ENCODE measurements at places on chromosomes 1 and 21.

DNA sequence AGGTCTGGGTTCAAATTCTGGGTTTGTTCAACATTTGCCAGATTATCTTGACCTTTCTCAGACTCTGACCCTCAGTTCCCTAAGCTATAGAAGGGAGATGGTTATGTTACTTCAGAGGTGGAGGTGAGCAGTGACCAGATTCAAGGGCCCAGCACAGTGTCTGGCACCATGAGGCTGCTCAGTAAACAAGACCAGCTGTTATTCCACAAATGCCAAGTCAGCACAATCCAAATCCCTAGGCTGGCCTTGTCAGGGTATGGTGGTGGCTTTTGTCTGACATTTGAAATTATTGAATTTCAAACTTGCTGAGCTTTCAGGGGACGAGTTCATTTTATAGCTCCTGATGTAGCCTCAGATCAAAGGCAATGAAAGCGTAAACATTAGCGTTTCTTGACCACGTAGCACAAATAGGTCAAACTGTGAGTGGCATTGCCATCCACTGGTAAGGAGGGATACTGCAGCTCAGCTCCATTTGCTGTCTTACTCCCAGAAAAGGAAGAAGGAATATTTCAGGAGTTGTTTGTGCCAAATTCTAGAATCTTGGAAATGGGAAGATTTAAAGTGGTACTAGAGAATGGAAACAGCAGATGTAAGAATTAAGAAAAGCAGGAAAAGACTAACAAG is 94.3 kb upstream of the EDN2 start:
- DNase-seq = no peak

GRCh38 chr1:923131-923990 is at the start of gene SAMD11:
TSS of gene SAMD11 (plus strand) at chr1:923923. CDS start at chr1:924432, 509 bp downstream.
- peak; percentile 33 for DNase-seq

DNA sequence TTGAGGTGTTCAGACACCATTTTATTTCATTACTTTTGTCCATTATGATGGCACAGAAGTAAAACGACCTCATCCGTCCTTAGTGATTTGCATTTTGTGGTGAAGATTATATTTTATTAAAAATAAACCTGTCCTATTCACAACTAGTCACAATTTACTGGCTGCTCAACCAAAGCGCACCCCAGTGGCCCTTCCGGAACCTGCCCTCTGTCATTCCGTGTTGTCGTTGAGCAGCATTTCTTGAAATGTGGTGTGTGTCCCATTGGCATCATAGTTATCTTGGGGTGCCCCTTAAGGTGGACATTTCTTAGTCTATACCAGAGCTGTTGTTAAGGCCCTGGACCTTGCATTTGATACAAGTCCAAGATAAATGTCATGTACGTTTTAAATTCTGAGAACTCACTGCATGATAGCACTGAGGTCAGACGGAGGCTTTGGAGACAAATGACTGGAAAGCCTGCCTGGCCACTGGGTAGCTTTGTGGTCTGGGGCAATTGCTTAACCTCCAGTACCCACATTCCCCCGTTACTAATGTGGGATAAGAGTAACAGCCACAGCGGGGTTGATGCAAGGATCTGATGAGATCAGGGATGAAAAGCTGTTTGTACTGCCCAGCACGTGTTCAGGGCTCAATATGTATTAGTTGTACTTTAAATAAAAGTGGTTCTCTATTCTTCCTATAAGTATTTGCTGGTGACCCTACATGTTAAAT is 36.2 kb downstream of the BACH1 start:
- DNase-seq = no peak

- DNase-seq = peak; percentile 32
Observed at GRCh38 chr1:36306210-36306901, at the start of gene SH3D21. TSS of gene SH3D21 (plus strand) at chr1:36306368. CDS start at chr1:36306421, 53 bp downstream.

- no peak for DNase-seq
Observed at GRCh38 chr1:86377341-86377740, 18.8 kb downstream of the ODF2L start.

DNA sequence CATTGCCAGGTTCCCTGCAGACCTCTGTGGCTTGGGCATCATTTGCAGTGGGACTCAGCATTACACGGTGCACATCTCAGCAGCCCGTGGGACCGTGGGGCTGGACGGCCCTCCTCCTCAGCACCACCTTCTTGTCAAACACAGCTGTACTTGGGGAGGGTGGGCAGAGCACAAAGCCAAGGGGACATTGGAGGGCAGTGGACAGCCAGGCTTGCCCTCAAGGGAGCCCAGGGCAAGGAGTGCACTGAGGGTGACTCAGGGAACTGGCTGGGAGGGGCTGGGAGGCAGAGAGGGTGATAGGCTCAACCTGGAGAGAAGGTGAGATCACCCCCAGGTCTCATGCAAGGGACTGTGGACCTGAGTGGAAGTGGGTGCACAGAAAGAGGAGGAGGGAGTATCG is 3.4 kb downstream of the CAPN9 start:
- DNase-seq = no peak

DNA sequence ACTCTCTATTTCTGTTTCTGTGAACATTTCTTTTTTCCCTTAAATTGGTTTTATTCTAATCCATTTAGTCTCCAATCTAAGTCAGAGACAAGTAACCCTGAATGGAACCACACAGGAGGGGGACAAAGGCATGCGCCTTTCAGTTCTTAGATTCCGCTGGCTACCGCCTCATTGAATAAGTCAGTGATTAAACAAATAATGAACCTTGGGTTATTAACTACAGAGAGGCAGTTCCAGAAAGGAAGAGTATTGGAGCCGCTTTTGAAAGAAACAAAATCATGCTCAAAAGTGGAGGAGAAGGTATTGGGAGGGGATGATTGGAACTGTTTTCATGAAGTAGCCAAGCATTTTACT is 459.8 kb upstream of the DAB1 start:
- no peak for DNase-seq

DNA sequence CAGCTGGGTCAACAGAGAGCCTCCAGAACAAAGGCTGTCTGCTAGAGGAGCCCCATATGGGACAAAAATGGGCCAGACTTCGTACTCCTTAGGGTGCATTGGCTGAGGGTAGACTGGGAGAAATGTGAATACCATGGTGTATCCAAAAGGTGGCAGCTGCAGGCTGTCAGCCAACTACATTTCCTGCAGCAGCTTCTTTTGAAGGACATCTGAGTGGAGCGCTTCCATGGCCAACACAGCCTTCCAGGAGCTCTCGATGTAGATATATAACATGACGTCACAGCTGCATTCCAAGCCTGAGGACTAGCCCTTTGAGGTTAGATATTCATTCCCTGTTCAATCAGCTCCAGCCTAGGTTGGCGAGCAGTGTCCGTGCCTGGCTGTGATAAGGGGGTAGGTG is 107.7 kb downstream of the MAB21L3 start:
- DNase-seq = no peak

DNA sequence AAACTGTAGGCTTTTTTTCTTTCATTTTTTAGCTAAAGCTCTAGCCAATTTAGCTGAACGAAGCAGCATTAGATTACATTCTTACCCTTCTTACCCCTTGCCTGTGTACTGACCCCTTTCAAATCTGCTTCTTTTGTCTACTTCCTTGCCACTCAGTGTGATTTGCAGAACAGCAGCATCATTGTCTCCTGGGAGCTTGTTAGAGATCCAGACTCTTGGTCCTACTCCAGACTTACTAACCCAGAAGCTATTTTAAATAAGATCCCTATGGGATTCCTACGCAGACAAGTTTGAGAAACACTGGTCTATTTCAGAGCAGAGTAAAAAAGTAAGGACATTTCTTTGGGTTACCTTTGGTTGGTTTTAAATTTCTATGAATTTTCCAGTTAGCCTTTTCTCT is 13.8 kb downstream of the LRRC39 start:
- no peak for DNase-seq

GRCh38 chr1:6603915-6604558 is 1.4 kb upstream of the KLHL21 start:
- DNase-seq = no peak

DNA sequence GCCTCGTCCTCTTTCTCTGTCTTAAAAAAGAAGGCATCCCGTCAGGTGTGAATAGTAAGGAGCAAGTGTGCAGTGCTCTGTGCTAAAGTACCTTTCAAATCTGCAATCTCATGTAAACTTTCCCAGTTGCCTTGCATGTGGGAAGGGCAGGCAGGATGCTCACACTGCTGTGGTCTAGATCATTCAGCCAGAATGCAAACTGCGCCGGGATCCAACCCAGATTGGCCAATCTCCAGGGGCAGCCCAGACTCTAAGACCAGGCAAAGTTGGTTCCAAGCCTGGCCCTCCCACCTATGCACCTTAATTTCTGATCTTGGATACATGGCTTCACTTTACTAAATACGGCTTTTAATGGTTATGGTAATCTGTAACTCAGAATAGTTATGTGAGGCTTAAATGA is 3.2 kb upstream of the MAP1LC3C start:
- DNase-seq = no peak

DNA sequence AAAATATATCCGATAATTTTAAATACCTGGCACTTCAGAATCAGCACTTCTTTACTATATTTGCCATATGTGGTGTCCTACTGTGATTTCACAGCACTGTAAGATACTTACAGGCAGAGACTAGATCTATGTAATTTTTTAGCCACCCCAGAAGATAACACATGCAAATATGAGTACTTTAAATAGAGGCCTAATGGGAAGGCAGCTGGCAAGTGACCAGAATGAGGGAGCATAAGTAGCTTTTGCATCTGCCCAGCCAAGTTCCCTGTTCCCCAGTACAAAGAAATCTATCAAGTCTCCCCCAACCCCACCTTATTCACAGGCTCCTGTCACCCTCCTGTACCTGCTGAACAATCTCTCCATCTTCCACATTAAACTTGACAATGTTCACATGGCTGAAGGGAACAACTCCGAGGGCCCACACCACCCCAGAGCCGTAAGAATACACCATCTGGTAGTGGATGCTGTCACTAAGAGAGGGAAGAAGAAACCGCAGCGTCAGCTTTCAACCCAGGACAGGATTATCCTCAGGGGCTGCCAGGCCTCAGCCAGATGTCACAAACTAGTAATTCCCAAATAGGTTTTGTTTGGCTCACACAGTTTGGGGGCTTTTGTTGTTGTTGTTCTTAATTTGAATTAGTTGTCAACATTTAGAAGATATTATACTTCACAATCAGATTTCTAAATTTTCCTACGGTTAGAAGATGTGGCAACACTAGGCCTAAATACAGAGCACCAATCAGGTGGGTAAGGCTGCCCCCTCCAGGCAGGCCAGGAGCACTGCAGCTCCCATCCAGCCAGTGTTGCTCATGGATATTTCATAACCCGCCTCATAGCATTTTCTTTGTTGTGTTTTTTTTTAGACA is 10.4 kb downstream of the EMC1 start:
- peak; percentile 60 for DNase-seq

DNA sequence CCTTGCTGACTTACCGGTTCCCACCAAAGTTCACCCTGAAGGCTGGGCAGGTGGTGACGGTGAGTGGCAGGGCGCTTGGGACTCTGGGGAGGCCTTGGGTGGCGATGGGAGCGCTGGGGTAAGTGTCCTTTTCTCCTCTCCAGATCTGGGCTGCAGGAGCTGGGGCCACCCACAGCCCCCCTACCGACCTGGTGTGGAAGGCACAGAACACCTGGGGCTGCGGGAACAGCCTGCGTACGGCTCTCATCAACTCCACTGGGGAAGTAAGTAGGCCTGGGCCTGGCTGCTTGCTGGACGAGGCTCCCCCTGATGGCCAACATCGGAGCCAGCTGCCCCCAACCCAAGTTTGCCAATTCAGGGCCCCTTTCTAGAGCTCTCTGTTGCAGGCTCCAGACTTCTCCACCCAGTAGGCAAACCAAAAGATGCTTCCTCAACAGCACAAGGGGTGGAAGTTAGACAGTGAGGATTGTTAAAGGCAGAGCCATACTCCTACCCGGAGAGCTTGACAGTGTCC is 16.4 kb upstream of the SEMA4A start:
- DNase-seq = no peak

DNA sequence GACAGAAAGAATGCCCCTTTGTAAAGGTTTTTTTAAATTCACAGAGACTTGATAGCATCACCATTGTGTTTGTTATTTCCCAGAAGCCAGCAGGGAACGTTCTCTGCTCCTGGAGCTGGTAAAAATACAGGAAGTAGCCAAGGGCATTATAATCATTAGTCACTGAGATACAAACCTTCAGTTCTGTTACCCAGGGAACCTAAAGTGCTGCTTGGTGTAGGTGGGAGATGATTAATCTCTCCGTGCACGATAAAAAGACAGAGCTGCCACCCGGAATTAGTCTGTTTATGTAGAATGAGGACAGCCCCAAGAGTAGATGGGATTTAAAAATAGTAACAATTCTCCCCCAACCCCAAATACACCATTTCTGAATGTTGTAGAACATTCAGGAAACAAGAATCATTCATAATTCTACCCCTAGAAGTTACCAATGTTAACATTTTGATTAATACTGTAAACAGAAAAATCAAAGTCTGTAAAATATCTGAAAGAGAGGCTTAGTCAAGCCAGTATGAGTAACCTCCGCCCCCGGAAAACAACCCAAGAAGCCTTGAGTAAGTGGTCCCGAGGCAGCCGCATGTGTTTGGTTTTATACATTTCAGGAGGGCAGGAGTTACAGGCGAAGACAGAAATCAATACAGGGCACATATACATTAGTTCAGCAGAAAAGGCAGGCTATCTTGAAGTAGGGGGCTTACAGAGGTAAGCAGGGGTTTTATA is 45.3 kb upstream of the CTBS start:
- peak; percentile 24 for DNase-seq

DNA sequence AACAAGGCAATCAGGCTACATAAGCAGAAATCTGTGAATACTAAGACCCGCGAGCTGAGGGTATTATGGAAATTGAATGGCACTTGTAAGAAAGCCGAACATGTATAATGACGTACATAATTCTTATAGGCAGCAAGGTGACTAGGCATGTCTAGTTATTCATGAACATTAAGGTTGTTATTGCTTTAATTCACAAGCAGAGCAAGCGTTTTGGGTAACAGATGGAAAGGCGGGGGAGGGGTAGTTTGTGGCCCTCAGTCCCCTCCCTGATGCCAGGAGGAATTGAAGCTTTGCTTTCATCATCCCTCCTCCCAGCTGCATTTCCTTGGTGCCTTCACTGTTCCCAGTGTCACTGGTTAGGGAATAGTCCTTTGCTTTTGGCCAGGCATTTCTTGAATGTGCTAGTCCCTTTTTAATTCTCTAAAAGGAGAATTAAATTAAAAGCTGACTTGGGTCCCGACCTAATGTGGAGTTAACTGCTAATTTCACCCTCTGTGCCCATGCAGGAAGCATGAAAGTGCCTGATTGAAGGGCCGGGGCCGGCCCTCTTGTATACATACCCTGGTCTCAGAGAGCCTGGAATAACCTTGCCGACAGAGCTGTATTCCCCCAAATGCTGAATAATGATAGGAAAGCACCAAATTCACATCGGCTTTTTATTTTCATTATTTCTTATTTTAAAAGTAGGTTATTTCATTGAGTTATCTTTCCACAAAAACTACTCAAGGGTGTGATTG is 42.5 kb downstream of the RYR2 start:
- no peak for DNase-seq

DNA sequence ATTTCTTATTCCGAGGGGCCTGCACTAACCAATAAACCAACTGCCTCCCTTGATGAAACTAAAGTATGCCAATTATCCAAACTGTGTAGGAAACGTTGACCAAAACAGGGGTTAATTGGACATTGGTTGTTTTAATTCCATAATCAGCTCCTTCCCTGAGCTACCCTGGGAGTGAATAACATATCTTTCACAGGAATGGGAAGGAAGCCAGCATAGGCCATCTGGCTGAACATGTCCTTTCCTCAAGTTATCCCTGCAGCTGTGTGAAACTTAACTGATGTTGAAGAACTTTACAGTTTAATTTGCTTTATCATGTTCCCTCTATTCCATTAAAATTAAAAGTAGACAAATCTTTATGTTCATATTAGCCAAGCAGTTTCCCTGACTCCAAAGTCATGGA is 75.4 kb downstream of the NRIP1 start:
- DNase-seq = no peak

- DNase-seq = no peak
Observed at GRCh38 chr1:69738458-69739250, 170.9 kb downstream of the LRRC7 start.

- DNase-seq = no peak
Observed at GRCh38 chr21:35243171-35243570, 194.1 kb upstream of the RUNX1 start.
